ENCODE measurements at places on chromosomes 5 and 9. TPM values are rescaled to one million over a fixed set of nuclear protein-coding genes. Genes with fewer than 3 reads are reported as not detected.

Gene ANKRD34B
- not detected for total RNA-seq

Gene SLIT3
- total RNA-seq, result 67.1 TPM

Gene SOX30
- 0.23 TPM for total RNA-seq

Gene PCDHB7
- 2.6 TPM for total RNA-seq

Gene TMC1
- 0.69 TPM for total RNA-seq

Gene ADGRD2
- not detected for total RNA-seq

Gene OLFML2A
- 7.8 TPM for total RNA-seq

Gene CRB2
- 0.05 TPM for total RNA-seq

Gene FABP6
- not detected for total RNA-seq

Gene ZNF454
- 2.3 TPM for total RNA-seq

Gene ROPN1L
- 0.67 TPM for total RNA-seq

Gene CDH10
- not detected for total RNA-seq

Gene ANGPTL2
- total RNA-seq, result 45.7 TPM

Gene DCTN4
- 61.6 TPM for total RNA-seq

Gene C9orf50
- total RNA-seq, result not detected

Gene SHISAL2B
- total RNA-seq, result not detected

Data from posterior vena cava (tissue), 2 donors.